A549 treated with AZD2906 at 1 μM for 4 hours (cell line): ENCODE measurements at places on chromosomes 3 and 15. TPM values are rescaled to one million over a fixed set of nuclear protein-coding genes. Genes with fewer than 3 reads are reported as not detected.

RASGRP1 gene
- total RNA-seq = 0.30 to 0.40 TPM (median 0.33 TPM) in 5 replicates

MKRN3 gene
- 2.0 to 2.6 TPM (median 2.3 TPM) in 5 replicates for total RNA-seq

KCTD6 gene
- total RNA-seq = 5.3 to 7.6 TPM (median 6.8 TPM) in 5 replicates

CIDEC gene
- total RNA-seq = 75.0 to 98.5 TPM (median 81.8 TPM) in 5 replicates

NPAP1 gene
- not detected in 5 replicates for total RNA-seq

ISLR2 gene
- 0.10 to 0.31 TPM (median 0.13 TPM) in 5 replicates for total RNA-seq

ATP13A3 gene
- total RNA-seq = 19.6 to 37.9 TPM (median 27.5 TPM) in 5 replicates

GMNC gene
- not detected in 5 replicates for total RNA-seq

AKAP13 gene
- 134 to 153 TPM (median 145 TPM) in 5 replicates for total RNA-seq

ISLR gene
- total RNA-seq = 0.21 to 0.39 TPM (median 0.29 TPM) in 5 replicates

IQCF5 gene
- not detected in 5 replicates for total RNA-seq

ABI3BP gene
- 0.93 to 2.0 TPM (median 1.6 TPM) in 5 replicates for total RNA-seq

MME gene
- total RNA-seq = 0.12 TPM in 1 of 5 replicates, not detected in the others

TRIM59 gene
- 6.9 to 10.6 TPM (median 8.4 TPM) in 5 replicates for total RNA-seq

BSN gene
- total RNA-seq = 0.12 to 0.19 TPM (median 0.16 TPM) in 5 replicates

STT3B gene
- 59.8 to 84.3 TPM (median 68.7 TPM) in 5 replicates for total RNA-seq

SUSD5 gene
- total RNA-seq = 2.9 to 4.6 TPM (median 3.7 TPM) in 5 replicates

KBTBD13 gene
- not detected in 5 replicates for total RNA-seq

CYP8B1 gene
- total RNA-seq = 0.02 TPM in 1 of 5 replicates, not detected in the others

WDR93 gene
- total RNA-seq = 0.13 to 0.25 TPM (median 0.21 TPM) in 5 replicates

PRSS50 gene
- total RNA-seq = not detected in 5 replicates

STARD9 gene
- total RNA-seq = 1.1 to 1.9 TPM (median 1.6 TPM) in 5 replicates

LRRC2 gene
- not detected in 5 replicates for total RNA-seq

FBXW12 gene
- total RNA-seq = not detected in 5 replicates

TICRR gene
- 10.5 to 12.4 TPM (median 11.6 TPM) in 5 replicates for total RNA-seq

RBPMS2 gene
- 5.9 to 8.8 TPM (median 8.3 TPM) in 5 replicates for total RNA-seq

IGDCC3 gene
- total RNA-seq = 0.05 to 0.30 TPM (median 0.10 TPM) in 5 replicates

DLEC1 gene
- total RNA-seq = 0.02 to 0.09 TPM (median 0.06 TPM) in 4 of 5 replicates, not detected in the other
